ENCODE measurements at places on chromosomes 6 and 20.

DNA sequence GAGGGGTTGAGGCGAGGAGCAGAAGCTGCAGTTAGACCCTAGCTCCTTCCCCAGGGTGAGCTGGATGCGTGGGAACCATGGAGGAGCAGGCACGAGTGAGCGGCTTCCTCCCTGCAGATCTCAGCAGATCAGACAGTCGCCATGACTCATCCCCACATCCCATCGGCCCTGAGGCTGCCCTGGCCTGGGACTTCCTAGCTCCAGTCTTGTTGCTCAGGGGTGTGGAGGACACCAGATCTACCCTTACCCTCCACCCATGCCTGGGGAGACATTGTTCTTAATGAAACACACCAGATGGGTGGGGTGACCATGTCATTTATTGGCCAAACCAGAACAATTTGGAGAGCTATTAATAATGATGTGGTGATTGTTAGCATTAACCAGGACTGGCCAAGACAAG is 36.3 kb upstream of the TGM2 start:
- no peak for DNase-seq

- DNase-seq = no peak
These were observed 71.0 kb downstream of the PLAGL1 start for GRCh38 chr6:143936778-143937667.

GRCh38 chr6:30690403-30691207 is at the start of gene NRM:
NRM (minus strand) TSS chr6:30690984; CDS start chr6:30690974, 10 bp downstream.
- peak; percentile 59 for DNase-seq

DNA sequence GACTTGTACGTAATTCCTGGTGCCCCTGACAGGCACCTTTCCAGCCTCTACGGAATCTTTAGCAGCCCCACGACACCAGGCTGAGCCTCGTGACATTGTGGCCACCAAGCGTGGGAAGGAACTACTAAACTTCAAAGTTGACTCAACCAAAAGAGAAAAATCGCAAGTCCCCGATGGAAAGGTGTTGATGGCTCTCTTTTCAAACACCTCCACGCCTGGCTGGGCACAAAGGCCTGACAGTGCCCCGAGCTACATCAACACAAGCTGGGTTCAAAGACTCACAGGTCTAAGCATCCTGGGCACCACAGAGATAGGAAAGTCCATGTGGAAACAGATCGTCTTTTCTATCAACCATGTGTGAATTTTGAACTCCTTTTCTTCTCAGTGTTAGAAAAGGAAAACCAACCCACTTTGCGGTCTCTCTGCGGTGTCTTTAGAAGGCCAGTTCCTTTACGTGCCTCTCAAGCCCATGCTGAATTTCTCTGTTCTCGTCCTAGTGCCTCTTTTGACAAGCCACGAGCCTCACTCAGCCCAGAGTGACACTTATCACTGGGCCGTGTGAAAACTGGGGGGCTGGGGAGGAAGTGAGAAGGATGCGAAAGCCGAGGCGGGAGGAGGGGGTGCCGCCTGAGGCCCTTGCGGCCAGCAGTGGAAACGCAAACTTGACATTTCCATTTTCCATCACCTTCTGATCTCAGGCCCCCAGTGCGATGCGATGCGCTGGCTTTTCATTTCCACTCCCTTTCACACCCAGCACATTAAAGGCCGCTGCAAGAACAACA is 59.4 kb downstream of the GFOD1 start:
- DNase-seq = no peak

Measured in NCI-H510A (cell line).